ENCODE measurements at places on chromosomes 7 and 10.

- no peak for DNase-seq
Observed at GRCh38 chr7:22860337-22860736, 37.7 kb upstream of the TOMM7 start.

DNA sequence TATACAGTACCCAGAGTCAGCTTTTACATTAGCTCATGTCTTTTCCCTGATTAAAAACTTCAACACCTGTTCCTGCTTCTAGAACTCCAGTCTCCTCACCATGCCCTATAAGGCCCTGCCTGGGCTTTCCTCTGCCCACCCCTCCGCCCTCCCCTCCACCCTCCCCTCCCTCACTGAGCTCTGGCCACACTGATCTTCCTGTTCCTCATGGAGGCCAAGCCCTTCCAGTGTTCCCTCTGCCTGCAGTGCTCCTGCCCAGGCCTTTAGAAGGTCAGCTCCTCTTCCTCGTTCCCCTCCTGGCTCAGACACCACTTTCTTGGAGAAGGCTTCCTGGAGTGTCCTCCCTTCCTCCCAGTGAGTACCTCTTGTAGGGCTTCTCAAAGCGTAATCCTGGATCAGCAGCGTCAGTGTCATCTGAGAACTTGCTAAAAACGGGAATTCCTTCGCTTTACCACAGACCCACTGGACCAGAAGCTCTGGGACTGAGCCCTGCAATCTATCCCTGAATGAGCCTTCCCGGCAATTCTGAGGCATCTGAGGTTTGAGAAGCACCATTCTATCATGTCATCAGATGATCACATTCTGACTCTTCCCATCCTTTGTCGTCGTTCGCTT lies 3.7 kb downstream of the PDZD7 start:
- DNase-seq, result peak; percentile 42

DNA sequence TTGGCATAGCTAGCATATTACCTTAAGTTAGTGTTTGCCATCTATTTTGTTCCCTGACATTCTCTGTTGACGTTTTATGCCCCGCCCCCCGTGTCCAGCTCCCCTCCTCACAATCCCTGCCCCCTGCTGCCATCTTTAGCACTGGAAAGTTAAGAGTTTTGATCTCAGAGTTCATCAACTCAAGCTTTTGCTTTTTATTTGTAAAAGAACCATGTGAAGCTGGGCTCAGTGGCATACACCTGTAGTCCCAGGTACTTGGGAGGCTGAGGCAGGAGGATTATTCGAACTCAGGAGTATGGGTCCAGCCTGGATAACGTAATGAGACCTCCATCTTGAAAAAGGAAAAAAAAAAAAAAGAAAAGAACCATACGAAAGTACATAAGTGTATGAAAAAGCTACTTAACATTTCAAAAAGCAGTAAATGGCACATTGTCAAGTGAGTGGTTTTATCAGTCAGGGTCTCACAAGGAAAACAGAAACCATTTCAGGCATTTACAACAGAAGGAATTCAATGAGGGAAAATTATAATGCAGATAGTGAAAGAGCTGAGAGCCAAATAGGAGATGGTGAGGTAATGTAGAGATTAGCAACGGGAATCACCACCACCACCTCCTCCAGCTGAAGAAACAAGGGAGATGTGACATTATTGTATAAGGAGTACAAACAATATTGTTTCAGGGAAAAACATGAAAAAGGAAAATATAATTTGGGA lies 64.9 kb downstream of the MCU start:
- DNase-seq, result peak; percentile 46

- DNase-seq, result no peak
Observed at GRCh38 chr7:142581341-142581740, 167.9 kb upstream of the PRSS1 start.

- DNase-seq, result no peak
Observed at GRCh38 chr7:131699323-131699722, 142.9 kb upstream of the PODXL start.

- DNase-seq, result no peak
Observed at GRCh38 chr7:111094419-111094818, 3.5 kb downstream of the LRRN3 start.

GRCh38 chr7:44396931-44397545 lies 71.6 kb upstream of the CAMK2B start:
- DNase-seq, result no peak

- DNase-seq, result no peak
Observed at GRCh38 chr10:119845656-119846055, 27.0 kb downstream of the MCMBP start.

DNA sequence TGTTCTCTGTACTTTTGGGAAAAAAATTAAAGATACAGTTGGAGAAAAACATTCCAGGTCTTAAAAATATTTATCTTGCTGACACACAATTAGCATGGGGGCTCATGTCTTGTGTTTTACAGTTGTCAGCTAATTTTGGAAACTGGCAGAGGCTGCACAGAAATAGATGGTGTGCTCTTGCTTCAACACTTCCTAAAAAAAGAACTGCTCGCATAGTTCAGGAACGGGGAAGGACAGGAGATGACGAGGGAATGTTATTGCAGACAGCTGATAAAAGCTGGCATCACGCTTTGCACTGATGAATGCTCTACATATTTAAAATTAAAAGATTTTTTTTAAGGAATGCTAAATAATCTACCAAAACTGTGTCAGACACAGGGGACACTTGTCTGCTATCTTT lies 103.5 kb upstream of the CELF2 start:
- DNase-seq, result no peak

DNA sequence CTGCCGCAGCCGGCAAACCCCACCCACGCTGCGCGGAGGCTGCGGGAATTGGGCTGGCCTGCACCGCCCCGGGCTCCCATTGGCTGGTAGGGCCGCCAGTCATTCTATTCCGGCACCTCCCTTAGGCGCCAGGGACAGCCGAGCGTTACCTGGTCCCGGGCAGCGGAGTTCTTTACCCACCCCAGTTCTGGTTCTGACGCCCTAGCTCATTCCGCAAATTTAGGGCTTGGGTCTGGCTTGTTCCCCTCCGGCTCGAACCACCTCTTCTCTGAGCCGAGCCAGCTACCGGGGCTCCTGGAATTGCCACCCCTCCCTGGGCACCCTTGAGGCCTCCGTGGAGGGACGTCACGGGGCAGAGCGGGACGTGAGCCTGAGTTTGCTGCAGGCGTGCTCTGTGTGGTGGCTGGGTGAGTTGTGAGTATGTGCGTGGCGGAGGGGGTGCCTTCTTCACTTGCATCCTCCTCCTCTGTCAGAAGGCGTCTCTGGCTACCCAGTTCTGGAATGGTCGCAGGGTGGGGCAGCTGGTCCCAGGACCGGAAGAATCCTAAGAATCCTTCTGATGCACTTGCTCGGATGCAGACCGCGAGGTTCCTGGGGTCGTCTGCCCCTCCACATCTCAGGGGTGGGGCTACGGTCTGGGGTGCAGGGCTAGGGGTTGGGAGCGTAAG lies at the start of the genes PDZD7 and SFXN3:
Gene PDZD7, minus strand, starts transcription at position 2 of the 668 bp plus-strand sequence. CDS start 910 bp downstream, outside the sequence.
Gene SFXN3, plus strand, starts transcription at position 107 of the 668 bp plus-strand sequence. CDS start 3,461 bp downstream, outside the sequence.
- DNase-seq, result peak; percentile 94

GRCh38 chr10:1549591-1550290 lies 187.6 kb downstream of the ADARB2 start:
- DNase-seq, result no peak

- DNase-seq, result no peak
Observed at GRCh38 chr7:75945297-75946168, 30.6 kb downstream of the POR start.

DNA sequence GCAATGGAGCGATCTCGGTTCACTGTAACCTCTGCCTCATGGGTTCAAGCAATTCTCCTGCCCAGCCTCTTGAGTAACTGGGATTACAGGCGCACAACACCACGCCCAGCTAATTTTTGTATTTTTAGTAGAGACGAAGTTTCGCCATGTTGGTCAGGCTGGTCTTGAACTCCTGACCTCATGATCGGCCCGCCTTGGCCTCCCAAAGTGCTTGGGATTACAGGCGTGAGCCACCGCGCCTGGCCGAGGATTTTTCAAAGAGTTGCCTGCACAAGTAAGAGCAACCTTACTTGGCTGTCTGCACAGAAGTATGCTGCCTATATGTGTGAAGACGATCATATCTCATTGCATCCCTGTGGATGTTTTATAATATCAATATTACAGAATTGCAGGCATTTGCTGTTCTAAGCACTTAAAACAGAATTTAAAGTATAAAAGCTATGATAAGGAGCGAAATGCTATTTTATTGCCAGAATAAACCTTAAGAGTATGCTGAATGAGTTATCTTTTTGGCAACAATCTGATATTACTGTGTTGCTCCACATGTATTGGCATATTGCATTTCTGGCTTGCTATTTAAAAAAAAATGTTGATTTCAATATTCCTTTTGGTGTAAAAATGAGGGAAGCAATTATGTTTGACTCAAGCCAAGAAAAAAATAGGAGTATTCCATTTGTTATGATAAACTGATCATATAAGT lies 379.4 kb upstream of the SEMA3D start:
- no peak for DNase-seq

- DNase-seq, result no peak
Observed at GRCh38 chr10:127283017-127283416, 86.6 kb upstream of the INSYN2A start.

- DNase-seq, result peak; percentile 88
Observed at GRCh38 chr10:36578306-36578705, 547.1 kb upstream of the ANKRD30A start.

- peak; percentile 57 for DNase-seq
Observed at GRCh38 chr10:2469802-2470201, 597.5 kb upstream of the PFKP start.

- DNase-seq, result no peak
Observed at GRCh38 chr7:31882187-31882586, 188.0 kb downstream of the PDE1C start.

DNA sequence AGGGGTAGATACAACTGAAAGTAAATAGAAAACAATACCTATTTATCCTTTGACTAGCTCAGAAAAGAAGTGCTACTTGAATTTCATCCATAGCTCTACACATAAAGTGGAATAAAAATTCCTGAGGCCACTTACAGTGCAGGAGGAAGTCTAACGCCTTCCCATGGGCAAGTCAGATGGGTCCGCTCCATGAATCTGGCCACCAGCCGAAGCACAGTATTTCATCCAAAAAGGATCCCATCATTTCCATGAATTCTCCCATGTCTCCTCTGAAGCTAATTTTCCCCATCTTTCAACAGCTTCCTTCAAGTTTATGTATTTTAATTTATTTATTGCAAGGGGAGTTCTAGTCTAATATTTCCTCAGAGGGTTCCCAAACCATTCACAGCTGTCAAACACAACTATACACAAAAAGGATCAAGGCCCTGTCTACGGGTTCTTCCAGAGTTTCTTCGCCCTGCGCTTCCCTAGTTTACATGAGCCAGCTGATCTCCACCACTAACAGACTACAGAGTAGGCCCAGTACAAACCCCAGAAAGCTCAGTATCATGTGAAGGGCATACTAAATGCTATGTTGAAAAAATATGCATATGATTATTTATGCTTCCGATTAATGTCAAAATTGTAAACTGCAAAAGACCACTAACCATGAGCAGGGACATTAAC lies 184.7 kb downstream of the DOCK4 start:
- DNase-seq, result no peak

DNA sequence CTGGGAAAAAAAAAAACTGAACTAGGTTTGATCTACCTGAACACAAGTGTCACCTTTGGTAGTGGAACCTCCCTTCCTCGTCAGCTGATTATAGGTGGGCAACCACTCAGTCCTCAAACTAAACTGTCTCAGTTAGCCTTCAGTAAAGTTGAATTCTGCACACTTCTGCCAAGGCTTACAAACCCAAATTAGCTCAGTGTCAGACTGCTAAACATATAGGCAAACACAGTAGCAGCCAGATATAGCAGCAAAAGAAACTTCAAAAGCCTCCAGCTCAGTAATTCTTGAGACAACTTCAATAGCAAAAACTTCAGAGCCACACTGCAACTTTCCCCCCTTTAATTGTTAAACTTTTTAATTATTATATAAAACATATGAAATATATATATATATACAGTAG lies 956.9 kb downstream of the XPNPEP1 start:
- no peak for DNase-seq

GRCh38 chr7:74032191-74032490 lies 4.2 kb downstream of the ELN start:
- DNase-seq, result peak; percentile 72

- no peak for DNase-seq
Observed at GRCh38 chr7:4272141-4272540, 410.0 kb upstream of the FOXK1 start.

- DNase-seq, result no peak
Observed at GRCh38 chr10:71984126-71984808, 20.1 kb downstream of the CHST3 start.

DNA sequence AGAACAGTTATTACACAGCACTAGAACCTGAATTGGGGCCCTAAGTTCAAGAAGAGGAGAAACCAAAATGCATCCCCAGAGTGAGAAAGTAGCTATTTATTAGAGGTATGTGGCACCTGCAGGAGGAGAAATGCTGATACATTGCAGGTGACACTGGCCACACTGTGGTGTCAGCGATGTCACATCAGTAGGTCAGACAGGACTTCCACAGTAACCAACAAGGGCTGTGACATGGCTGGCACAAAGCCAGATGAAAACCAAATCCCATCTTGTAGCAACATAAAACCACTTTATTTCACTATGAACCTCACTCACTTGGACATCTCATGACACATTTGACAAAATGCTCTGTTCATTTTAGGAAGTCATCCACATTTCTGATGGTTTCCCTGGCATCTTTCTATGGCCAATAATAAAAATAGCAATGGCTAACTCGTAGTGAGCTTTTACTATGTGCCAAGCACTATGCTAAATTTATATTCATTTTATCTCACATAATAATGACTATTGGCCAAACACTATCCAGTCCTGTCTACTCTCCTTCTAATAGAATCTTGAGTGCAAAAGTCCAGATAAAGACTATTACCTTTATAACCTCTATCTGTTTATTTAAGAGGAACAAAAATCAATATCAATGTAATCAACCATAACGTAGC lies 154.2 kb downstream of the TSPAN12 start:
- DNase-seq, result no peak

- DNase-seq, result peak; percentile 45
Observed at GRCh38 chr10:113093188-113094113, 143.4 kb downstream of the TCF7L2 start.

- DNase-seq, result peak; percentile 97
Observed at GRCh38 chr10:75283671-75284470, 48.1 kb upstream of the COMTD1 start.

DNA sequence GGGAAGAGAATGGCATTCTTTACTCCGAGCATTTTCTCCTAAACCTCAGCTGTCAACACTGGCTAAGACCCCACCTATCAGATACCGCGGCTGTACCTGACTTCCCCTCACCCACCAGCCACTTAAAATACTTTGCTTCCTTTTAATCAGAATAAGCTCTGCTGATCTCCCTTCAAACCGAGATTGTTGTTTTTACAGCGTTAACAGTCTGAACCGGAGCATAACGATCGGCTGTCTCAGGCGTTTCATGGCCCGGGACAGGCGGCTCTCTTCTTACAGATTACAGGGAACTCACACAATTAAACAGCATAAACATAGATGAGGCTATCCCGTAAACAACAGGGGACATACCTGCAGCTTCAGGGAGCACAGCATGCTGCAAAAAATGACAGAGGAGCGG lies 174.3 kb upstream of the RNF32 start:
- DNase-seq, result no peak

- no peak for DNase-seq
Observed at GRCh38 chr10:3702569-3702968, 82.4 kb downstream of the KLF6 start.

Data from fibroblast of skin of abdomen (primary cell).